ENCODE measurements at places on chromosomes 6 and 20.

DNA sequence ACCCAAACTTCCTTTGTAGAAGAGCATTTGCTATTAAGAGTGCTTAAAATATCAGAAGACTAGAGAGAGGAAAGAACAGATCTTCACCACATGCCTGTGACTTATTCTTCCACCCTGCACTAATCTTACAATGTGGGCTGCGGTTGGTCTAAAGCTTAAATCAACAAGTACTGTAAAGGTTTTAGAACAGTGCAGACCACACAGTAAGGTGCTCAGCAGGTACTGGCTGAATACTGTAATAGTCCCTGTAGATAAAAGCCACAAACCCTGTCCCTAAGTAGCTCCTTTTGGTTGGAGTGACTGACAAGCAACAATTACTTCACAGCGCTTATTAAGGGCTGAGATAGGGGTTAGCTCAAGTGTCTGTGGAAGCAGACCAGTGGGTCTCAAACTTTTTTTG is 972 bp upstream of the PHF3 start:
- DNase-seq, result no peak

- no peak for DNase-seq
These were observed 2.9 kb upstream of the ZHX3 start for GRCh38 chr20:41320441-41320840.

DNA sequence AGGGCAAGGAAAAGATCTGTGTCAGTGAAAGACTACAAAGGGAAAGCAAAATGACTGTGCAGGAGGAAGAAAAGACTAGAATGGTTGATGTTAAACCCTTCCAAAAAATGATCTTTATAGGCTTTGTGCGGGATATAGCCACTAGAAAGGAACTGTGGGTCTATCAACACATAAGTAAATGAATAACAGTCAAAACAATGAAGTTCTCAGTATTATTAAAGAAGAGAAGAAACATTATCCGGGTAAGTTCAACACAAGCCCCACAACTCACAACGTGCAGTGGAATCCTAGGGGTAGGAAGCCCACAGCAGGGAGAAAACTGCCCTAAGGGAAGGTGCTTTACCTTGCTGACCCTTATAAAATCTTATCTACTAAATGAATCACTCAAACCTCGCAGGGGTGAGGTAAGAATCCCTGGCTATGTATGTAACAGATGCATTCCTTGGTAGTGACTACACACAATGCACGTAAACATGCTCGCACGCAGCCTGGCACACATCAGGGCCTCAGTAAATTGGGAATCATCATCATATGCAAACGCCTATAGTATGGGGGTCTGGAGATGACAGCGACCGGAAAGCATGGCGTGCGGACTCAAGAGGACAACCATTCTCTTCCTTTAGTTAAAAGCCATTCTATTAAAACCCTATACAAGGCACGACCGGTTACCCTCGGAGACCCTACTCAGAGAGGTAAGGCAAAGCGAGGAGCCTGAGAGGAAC is 11.3 kb downstream of the TFAP2A start:
- DNase-seq, result peak; percentile 91

GRCh38 chr20:17799575-17800227 is 99.9 kb downstream of the BANF2 start:
- no peak for DNase-seq

DNA sequence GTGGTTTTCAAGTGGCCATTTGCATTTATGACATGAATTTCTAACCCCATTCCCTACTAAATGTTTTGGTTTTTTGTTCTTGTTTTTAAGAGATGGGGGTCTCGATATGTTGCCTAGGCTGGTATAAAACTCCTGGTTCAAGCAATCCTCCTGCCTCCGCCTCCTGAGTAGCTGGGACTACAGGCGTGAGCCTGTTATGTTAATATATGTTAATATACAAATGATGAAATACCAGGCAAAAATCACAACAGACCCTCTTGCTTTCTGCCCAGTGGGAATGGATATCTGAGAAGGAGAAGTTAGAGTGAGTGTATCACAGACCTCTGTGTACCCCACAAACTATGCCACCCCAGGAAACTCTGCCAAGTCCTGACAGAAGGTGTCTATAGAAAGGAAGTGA is 66.2 kb downstream of the CDC40 start:
- DNase-seq, result no peak

DNA sequence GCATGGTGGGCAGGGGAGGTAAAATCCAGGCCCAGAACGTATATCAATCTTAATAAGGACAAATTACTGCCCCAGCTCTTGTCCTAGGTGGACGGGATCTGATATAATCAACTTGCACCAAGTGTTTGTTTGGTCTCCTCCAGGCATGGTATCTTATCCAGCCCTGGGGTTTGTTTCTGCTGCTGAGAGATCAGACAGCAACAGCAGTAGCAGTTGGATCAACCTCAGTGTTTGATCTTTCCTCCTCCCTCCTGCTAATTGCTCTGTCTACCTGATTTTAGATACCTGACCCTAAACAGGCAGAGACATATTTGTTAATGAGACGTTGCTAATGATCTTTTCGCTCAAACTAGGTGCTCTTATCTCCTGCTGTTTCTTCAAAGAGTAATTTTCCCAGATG is 100.4 kb upstream of the BACH2 start:
- no peak for DNase-seq

DNA sequence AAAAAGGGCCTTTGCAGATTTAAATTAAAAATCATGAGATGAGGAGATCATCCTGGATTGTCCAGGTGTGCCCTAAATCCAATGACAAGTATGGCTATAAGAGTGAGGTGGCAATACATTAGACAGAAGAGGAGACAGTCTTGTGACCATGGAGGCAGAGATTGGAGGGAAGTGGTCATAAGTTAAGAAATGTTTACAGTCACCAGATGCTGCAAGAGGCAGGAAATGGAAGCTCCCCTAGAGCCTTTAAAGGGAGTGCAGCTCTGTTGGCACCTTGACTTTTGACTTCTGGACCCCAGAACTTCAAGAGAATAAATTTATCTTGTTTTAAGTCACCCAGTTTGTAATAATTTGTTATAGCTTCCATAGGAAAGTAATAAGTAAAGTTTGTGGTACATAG is 61.1 kb downstream of the HMGN3 start:
- no peak for DNase-seq

DNA sequence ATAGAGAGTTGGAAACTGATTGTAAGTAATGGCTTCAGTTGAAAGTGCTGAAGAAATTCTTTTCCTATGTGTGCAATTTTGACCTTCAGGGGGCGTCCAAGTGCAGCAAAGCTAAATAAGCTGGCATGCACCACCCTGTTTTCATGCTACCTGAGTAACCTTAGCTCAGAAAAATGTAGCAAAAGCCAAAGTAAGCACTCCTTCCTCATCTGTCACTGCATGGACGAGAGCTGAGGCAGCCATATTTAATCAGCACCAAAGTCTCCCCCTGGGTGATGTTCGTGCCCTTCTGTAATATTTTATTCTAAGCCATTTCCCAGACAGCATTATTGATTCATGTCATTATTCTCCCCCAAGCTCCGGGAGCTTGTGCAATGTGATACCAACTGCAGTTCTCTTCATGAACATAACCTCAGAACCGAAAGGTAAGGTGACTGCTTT is 123.1 kb downstream of the RPS12 start:
- DNase-seq, result peak; percentile 20

- DNase-seq, result no peak
These were observed 6.6 kb downstream of the ARHGAP40 start for GRCh38 chr20:38608188-38608587.

GRCh38 chr6:148836751-148837150 is 89.9 kb downstream of the UST start:
- no peak for DNase-seq

DNA sequence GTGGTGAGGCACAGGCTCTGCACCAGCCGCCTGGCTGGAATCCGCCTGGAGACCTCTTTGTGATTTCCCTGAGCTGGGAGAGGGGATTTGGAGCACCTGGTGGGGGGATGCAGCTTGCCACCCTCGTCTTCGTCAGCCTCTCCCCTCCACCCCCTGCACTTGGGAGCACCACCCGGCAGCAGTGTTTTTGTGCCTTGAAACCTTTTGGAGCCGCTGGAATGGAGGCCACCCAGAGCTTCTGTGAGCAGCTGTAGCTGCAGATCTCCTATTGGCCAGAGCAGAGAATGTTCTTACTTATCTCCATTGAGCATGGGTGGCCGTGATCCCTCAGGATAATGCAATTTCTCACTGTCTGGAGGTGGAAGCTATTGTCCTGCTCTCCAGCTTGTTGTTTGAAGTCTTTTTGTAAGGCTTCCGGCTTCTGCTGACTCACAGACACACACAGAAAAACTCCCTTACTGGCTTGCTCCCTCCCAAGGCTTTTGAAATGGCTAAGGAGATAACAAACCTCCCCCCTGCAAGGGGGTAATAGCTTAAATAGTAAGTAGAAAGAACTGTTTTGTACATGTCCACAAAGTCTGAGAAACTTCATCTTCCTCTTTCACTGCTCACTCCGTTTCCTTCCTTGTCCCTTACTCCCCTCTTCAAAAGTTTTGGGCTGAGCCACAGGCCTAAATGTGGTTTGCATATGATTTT is 271.2 kb downstream of the PRL start:
- DNase-seq, result peak; percentile 66

GRCh38 chr6:128508588-128509296 is 11.7 kb downstream of the PTPRK start:
- DNase-seq, result peak; percentile 94

DNA sequence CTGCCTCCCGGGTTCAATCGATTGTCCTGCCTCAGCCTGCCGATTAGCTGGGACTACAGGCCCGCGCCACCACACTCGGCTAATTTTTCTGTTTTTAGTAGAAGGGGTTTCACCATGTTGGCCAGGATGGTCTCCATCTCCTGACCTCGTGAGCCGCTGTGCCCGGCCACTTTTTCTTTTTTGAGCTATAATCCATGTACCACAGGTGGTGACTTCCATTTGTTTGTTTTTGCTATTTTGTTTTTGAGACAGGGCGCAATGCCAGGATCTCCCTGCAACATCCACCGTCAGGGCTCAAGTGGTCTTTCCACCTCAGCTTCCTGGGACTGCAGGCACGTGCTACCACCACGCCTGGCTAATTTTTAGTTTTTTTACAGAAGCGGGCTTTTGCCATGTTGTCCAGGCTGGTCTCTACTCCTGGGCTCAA is 8.5 kb downstream of the HSPA1B start:
- no peak for DNase-seq

DNA sequence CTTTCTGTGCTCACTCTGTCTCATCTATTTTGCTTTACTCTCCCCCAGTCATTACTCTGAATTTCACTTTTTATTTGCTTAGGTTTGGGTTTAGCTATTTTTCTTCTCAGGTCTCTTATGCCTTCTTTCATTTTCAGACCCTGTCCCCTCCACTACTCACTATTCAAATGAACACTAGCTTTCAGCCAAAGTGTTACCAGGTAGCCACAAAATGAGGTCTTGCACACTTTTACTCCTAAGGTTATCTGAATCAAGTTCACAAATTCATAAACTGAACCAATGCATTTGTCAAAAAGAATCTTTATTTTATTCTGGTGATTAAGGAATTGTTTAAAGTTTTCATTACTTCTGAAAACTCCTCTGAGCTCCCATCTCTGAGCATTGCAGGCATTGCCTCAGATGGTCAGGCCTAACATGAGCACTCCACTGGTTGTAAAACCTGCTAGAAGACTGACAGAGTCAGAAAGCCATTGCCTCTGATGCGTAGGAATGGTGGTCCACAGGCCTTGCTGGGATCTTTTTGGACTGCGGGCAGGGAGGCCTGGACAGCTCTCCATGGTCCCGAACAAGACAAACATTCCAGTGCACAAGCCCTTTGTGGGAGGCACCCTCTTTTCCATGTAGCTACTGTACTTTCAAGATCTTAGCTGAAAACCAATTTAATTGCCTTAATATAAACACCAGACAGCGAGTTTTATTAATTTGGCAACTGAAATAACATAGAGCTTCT is 48.5 kb downstream of the FYN start:
- DNase-seq, result no peak

DNA sequence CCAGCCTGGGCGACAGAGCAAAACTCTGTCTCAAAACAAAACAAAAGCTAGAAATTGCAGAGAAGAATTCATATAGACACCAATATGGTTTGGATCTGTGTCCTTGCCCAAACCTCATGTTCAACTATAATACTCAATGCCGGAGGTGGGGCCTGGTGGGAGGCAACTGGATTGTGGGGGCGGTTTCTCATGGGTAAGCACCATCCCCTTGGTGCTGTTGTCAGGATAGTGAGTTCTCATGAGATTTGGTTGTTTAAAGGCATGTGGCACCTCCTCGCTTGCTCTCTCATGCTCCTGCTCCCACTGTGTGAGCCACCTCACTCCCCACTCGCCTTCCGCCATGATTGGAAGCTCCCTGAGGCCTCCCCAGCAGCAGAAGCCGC is 15.2 kb downstream of the NINL start:
- DNase-seq, result no peak

GRCh38 chr6:37168811-37169495 is 999 bp upstream of the PIM1 start:
- peak; percentile 84 for DNase-seq

DNA sequence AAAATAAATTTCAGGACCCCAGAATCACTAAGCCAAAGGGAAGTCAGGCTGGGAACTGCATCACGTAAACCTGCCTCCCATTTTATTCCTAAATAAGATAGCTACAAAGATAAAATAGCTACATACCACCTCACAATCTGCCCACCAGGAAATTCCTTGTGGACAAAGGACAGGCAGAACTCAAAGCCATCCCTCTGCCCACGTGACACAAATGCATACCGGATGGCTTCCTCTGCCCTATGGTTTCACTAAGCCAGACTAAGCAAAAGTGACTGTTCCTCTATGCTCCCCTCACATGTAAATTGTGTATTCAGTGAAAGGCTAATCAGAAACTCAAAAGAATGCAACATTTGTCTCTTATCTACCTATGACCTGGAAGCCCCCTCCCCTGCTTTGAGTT is 15.0 kb downstream of the MBOAT1 start:
- peak; percentile 76 for DNase-seq

- no peak for DNase-seq
These were observed 473.7 kb upstream of the JARID2 start for GRCh38 chr6:14772188-14772587.

DNA sequence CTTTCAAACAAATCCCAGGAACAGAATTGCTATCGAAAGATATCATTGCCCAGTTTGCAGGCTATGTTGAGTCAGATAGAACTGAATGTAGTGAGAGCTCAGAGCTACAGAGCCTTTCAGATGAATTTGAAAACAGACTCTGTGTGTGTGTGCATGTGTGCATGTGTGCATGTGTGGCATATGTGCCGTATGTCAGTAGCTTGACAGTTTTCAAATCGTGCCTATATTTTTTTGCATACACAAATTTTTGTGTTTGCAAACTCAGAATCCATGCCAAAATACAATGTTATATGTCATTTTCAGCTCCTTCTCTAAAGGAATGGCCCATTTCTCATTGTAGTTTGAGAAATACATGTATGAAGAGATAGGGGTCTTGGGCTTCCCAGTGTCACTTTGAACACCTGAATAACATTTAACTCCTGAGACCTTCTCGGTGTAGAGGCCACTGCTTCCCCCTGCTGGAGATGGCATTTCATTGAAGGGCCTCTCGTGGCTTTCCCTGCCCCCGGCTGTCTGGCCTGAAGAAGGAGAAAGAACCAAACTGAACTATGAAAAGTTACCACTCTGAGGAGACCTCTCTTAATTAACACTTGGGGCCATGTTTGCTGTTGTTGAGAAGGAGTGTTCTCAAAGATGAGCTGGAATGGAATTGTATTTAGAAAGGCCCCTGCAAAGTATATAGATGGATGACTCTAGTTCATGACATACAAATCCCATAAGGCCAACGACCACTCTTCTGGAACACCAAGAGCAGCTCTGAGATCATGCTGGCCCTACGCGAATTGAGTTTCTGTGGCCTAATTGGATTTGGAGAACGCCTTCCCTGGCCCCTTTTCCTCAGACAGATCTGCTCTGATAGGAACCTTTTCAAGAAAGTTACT is 58.7 kb downstream of the VAPB start:
- peak; percentile 66 for DNase-seq

- peak; percentile 48 for DNase-seq
These were observed 80.3 kb downstream of the BACH2 start for GRCh38 chr6:90216072-90216977.
